ENCODE measurements at places on chromosomes 12 and 14.

DNA sequence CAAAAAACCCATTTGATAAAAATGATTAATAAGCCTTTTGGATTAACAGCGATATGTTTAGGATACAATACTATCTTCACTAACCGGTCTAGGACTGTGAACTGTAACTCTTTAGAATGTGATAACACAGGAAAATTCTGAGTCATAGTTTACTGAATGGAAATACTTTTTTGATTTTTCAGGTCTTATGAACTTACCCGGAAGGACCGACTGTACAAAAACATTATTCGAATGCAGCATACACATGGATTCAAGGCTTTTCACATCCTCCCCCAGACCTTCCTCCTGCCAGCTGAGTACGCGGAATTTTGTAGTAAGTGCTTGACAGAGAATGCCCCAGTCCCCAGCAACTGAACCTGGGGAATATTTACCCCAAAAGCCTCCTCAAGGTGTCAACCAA, 29.0 kb downstream of the TTLL5 start:
- no peak for DNase-seq

GRCh38 chr14:24083462-24083861, 10.6 kb upstream of the PCK2 start:
- DNase-seq = no peak

- DNase-seq = no peak
Observed at GRCh38 chr12:51667269-51667668, 76.2 kb downstream of the SCN8A start.

- no peak for DNase-seq
Observed at GRCh38 chr12:47272412-47273190, 192.8 kb upstream of the AMIGO2 start.

DNA sequence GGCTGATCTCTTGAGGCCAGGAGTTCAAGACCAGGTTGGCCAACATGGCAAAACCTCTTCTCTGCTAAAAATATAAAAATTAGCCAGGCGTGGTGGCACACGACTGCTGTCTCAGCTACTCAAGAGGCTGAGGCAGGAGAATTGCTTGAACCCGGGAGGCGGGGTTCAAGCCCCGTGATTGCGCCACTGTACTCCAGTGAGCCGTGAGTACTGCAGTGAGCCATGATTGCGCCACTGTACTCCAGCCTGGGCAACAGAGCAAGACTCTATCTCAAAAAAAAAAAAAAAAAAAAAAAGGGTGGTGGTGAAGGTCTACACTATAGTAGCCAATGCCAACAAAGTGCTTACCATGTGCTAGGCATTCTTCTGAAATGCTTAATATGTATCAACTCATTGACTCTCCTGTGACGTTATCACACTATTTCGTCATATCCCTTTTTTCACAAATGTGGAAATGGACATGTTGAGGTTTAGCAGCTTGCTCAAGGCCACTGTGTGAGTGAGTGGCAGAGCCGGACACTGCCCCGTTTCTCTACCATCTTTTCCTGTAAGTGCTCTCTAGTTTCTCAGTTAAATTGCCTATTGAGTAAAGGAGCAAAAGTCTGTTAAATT, 59.6 kb downstream of the GNS start:
- DNase-seq = no peak

- no peak for DNase-seq
Observed at GRCh38 chr14:62077676-62078261, 315.5 kb downstream of the SNAPC1 start.
